ENCODE measurements at places on chromosomes 13 and 19. TPM values are rescaled to one million over a fixed set of nuclear protein-coding genes. Genes with fewer than 3 reads are reported as not detected.

DNA sequence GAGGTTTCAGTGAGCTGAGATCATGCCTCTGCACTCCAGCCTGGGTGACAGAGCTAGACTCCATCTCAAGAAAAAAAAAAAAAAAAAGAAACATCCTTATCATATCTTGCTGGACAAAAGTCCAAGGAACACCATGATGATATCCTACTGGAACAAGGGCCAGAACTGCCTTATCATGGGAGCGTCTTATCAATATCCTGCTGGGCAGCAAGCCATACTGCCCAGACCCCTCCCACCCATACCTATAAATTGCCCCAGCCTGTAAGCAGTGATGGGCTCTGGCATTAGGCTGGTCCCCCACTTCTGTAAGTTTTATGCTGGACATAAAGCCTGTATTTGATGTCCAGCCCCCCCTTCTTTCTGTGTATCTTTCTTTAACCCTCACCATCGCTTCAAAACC lies 14.7 kb upstream of the FBXO27 start:
- no peak for DNase-seq

- no peak for DNase-seq
These were observed 90.5 kb downstream of the RNASEH2B start for GRCh38 chr13:51000061-51000460.

GRCh38 chr13:114055766-114056165 lies 76.7 kb downstream of the RASA3 start:
- DNase-seq = no peak

DNA sequence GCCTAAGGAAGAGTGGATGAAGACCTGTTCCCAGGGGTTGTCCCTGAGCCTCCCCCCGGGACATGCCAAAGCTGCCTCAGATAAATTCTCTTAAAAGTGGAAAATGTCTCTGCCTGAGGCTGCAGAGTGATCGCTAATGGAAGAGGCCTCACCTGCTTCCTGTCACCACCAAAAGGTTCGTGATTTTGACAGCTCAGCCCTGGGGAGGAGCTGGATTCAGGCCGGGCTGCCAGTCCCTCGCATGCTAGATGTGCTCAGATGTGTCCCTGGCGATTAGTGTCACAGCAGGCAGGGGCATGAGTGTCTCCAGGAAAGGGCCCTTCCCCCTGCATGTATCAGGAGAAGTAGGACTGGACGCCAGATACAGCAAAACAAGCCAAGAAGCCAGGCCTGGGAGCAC lies 626.5 kb downstream of the UQCRFS1 start:
- DNase-seq = no peak

GRCh38 chr19:2167896-2168618 lies 4.3 kb downstream of the DOT1L start:
- DNase-seq = no peak

DNA sequence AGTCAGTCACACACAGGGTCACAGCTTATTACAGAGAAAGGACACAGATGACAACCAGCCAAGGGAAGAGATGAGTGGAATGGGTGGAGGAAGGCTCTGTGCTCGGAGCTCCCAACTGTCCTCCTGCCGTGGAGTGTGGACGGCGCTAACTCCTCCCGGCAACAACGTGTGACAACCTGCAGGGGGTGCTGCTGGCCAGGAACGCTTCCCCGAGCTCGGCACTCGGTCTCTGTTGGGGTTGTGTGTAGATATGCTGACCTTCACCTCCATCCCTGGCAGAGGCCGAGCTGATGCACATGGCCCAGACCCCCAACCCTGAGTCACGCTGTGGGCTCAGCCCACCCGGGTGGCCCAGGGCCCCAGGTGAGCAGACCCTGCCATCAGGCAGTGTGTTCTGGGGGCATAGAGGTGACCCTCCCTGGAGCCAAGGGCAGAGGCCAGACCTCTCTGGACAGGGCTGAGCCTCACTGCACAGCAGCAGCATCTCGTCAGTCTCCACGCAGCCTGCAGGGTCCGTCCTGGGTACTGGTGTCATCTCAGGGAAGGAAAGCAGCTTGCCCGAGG lies 14.1 kb downstream of the ZNF444 start:
- DNase-seq = no peak

DNA sequence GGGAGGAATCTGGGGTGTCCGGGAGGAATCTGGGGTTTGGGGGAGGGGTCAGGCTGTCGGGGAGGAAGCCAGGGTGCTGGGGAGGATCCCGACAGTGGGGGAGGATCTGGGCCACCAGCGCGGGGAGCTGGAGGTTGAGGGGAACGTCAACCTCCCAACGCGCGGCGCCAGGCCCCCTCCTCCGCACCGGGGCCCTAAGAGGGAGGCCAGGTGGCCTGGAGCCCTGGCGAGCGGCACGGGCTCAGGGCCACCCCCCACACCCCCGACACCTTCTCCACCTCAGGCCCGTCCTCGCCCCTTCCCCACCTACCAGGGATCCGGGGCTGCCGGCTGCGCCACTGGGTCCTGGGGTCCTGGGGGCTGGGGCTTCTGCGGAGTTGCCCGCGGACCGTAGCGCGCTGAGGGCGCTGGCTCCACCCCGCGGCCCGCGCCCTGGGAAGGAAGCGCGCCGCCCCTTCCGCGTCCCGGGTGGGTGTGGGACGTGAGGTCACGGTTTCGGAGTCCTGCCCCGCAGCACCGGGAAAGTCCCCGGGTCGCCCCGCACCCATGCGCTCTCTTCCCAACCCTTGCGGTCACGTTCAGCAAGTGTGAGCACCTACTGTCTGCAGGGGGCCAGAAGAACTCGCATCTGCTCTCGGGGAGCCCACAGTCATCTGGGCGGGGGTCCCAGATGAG lies at the start of gene TICAM1:
Gene TICAM1 (minus strand): TSS at position 409 of the 675 bp plus-strand sequence. CDS start 13,335 bp downstream, outside the sequence.
- no peak for DNase-seq

DNA sequence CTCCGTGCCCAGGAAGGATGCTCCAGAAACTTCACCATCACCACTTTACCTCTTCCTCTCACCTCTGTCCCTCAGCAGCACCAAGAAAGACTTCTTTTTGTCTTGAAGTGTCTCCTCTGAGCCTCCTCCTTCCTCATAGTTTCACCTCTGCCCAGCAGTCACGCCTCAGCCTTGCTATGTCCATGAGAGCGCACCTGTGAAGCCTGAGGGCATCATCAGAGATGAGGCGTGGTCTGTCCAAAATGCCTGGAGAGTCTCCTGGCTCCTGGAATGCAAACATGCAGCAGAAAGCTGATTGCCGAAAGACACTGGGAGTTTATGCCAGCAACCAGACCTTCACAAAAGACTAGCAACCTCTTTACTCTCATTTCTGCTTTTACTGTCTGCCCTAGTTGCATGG lies 336.6 kb downstream of the TEX29 start:
- no peak for DNase-seq

- DNase-seq = no peak
These were observed 182.4 kb downstream of the KCTD12 start for GRCh38 chr13:76703621-76704288.

- DNase-seq = no peak
These were observed 7.2 kb downstream of the ABHD13 start for GRCh38 chr13:108225440-108225839.

DNA sequence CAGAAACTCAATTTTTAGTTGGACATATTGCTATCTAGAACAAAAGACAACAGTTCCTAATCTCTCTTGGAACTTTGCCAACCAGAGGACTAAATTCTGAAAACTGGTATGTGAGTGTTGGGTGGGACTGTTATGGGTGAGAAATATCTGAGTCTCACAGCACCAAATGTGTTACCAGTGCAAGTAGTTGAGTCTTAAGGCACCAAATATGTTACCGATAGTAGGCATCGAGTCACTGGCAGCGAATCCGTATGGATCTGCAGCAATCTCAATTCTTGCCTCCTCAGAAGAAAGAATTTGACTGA lies 575.2 kb downstream of the DACH1 start:
- no peak for DNase-seq

DNA sequence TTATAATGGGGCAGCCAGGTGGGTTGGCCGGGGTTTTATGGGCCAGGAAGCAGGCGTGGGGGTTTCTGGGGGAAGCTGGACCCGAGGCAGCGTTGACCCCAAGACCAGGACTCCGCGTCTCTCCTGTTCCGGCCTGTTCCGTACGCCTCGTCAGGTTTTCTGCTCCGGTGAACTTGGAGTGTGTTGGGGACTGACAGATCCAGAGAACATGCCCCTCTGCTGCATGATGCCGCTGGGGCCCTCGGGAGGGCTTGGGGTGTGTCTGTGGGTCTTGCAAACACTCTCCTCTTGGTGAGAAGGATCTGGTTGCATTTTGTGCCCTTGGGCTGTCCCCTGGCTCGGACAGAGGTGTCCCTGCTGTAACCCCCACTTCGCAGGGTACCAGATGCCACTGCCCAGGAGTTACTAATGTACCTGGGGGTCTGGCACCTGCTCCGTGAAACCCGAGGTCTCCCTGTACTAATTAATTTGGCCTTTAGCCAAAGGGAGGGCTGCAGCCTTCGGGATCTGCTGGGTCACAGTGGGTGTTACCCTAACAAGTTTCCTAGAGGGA lies 15.6 kb downstream of the KDM4B start:
- DNase-seq = no peak

Gene FCER2
- 0.90 TPM for polyA plus RNA-seq

Gene IL4I1
- polyA plus RNA-seq = 1.4 TPM

Gene ZNF274
- 32.1 TPM for polyA plus RNA-seq

Gene MYH14
- polyA plus RNA-seq = 7.0 TPM

Gene CCDC169
- 3.1 TPM for polyA plus RNA-seq
